ENCODE measurements at places on chromosomes 3 and 15. TPM values are rescaled to one million over a fixed set of nuclear protein-coding genes. Genes with fewer than 3 reads are reported as not detected.

- no peaks in the 10 kb centered on the region for H3K4me1 ChIP-seq
- no peak overlapping the region for H3K4me3 ChIP-seq
- DNase-seq, result no peak
- H3K27ac ChIP-seq, result no peak overlapping the region
- H3K27me3 ChIP-seq, result no peaks in the 10 kb centered on the region
Observed at GRCh38 chr3:88661433-88661824, 446.0 kb upstream of the EPHA3 start.

DNA sequence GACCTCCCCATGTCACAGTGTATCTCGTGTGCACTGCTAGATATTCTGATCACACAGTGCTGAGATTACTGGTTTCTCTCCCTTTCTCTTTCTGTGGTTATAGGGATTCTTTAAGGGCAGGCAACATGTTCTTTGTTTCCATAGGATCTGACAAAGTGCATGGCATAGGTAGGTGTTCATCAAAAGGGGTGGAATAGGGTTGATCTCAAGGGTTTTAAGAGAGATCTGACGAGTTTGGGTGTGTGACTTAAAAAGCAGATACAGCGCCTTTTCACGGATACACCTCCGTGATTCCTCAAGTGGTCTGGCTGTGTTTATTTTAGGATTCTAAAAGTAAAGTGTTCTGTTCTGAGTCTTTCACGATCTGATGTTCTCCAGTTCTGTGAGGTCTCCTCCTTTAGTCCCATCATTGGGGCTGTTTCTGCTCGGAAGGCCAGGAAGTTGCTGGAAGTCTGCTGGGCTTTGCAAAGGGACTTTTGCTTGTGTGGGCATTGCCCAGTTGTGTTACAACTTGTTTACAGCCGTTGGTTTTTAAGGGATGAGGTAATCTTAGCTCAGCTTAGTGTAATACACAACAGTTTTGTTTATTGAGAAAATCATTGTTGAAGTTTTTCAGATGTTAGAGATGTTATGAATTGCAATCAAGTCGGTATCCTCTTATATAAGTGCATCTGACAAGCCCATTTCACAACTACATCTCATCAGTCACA, 34.8 kb downstream of the IGF1R start:
- DNase-seq, result no peak
- H3K4me1 ChIP-seq, result peaks cover 35% of the 10 kb centered on the region
- H3K36me3 ChIP-seq, result no peaks in the 10 kb centered on the region
- no peak overlapping the region for H3K27ac ChIP-seq
- no peak overlapping the region for H3K4me3 ChIP-seq
- H3K27me3 ChIP-seq, result no peaks in the 10 kb centered on the region

DNA sequence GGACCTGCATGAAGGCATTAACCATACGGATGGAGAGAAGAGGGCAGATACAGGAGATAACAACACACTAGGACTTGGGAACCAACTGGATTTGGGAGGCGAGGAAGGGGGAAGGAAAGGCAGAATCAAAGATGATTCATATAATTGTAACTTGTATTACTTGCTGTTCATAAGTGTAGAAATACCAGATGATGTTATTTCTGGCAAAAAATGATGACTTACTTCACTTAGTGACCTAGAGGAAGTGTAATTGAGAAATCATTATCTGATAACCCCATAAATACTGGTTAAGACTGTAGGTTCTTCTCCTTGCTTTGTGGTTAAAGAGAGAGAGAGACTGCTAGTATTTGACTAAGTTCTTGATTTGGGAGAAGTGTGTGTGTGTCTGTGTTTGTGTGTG, 50.5 kb upstream of the GK5 start:
- no peaks in the 10 kb centered on the region for H3K27me3 ChIP-seq
- H3K4me1 ChIP-seq, result peaks cover 15% of the 10 kb centered on the region
- DNase-seq, result no peak
- H3K27ac ChIP-seq, result no peak overlapping the region
- no peak overlapping the region for H3K4me3 ChIP-seq

- no peak overlapping the region for H3K4me3 ChIP-seq
- no peak overlapping the region for H3K27ac ChIP-seq
- no peaks in the 10 kb centered on the region for H3K36me3 ChIP-seq
- peaks cover 11% of the 10 kb centered on the region for H3K4me1 ChIP-seq
- peaks cover 4% of the 10 kb centered on the region for H3K27me3 ChIP-seq
- DNase-seq, result no peak
Observed at GRCh38 chr3:127796045-127796830, 26.1 kb downstream of the MGLL start.

GRCh38 chr3:33256249-33256648, 21.0 kb upstream of the FBXL2 start:
- no peaks in the 10 kb centered on the region for H3K27me3 ChIP-seq
- H3K27ac ChIP-seq, result no peak overlapping the region
- DNase-seq, result no peak
- no peak overlapping the region for H3K4me3 ChIP-seq

DNA sequence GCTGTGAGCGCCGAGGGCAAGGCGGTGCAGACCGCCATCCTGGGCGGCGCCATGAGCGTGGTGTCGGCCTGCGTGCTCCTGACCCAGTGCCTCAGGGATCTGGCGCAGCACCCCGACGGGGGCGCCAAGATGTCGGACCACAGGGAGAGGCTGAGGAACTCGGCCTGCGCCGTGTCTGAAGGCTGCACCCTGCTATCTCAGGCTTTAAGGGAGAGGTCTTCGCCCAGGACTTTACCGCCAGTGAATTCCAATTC, 2.3 kb downstream of the TLNRD1 start:
- H3K4me1 ChIP-seq, result peaks cover 45% of the 10 kb centered on the region
- no peak for DNase-seq
- H3K27ac ChIP-seq, result no peak overlapping the region

The BSN gene
- 0.09 TPM for total RNA-seq

The RTP3 gene
- not detected for total RNA-seq
